ENCODE measurements at places on chromosomes 4 and X.

GRCh38 chr4:143185253-143186107, 763 bp downstream of the USP38 start:
- peak; percentile 3 for DNase-seq

DNA sequence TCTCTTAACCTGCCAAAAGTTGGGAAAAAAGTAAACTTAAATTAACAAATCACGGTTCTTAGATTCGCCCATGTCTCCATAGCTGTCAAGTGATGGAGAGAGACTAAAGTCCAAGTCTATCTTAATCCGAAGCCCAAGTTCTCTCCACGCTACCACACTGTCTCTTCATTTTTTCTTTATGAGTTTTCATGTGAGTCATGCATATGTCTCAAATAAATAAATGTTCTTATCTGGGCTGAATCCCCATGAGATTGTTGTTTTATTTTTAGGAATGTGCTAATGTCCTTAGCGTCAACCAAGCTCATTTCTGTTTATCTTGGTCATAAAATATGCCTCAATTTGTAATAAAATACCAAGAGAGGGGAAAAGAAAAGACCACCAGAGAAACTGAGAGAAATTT, 169.3 kb downstream of the RCHY1 start:
- no peak for DNase-seq

GRCh38 chrX:44733931-44734330, 109.9 kb upstream of the DUSP21 start:
- no peak for DNase-seq

- no peak for DNase-seq
Measured at GRCh38 chr4:77235289-77235854, 78.4 kb downstream of the CCNG2 start.

GRCh38 chrX:18649498-18649951, 22.4 kb downstream of the RS1 start:
- DNase-seq = no peak

- no peak for DNase-seq
Measured at GRCh38 chrX:154477891-154478477, 1.1 kb downstream of the LAGE3 start.

DNA sequence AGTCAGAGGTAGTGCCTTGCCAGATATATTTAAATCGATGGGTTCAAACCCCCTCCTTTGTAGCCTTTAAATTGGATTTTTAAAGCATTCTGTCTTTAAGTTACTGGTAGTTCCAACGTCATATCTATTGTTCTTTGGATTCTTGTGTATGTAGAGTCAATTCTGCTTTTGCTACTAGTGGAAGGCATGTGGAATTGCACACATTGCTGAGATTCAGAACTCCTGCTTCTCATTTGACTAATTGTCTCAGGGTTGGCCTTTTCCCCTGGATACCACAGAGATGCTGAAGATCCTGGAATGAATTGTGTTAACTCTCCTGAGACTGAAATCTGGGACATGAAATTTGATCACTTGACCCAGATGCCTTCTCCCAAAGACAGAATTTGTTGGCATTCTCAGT, 328.3 kb upstream of the RPS6KA3 start:
- DNase-seq = no peak

DNA sequence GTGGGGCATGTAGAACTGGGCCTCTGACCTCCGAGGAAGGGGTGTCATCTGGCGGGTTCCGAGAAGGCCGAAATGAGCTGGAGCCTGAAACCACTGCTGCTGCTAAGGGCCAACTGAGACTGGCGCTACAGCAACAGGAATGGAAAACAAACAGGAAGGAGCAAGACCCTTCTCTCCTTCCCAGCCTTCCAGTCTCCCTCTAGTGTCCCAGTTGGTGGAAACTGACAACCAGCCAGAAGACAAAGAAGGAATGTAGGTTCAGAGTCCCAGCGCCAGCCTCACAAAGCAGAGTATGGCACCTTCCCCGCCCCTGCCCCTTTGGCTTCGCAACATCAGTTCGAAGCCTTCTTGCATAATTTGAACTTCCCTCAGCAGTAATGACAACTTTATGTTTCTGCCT, 24.4 kb upstream of the PDZD4 start:
- DNase-seq = no peak

DNA sequence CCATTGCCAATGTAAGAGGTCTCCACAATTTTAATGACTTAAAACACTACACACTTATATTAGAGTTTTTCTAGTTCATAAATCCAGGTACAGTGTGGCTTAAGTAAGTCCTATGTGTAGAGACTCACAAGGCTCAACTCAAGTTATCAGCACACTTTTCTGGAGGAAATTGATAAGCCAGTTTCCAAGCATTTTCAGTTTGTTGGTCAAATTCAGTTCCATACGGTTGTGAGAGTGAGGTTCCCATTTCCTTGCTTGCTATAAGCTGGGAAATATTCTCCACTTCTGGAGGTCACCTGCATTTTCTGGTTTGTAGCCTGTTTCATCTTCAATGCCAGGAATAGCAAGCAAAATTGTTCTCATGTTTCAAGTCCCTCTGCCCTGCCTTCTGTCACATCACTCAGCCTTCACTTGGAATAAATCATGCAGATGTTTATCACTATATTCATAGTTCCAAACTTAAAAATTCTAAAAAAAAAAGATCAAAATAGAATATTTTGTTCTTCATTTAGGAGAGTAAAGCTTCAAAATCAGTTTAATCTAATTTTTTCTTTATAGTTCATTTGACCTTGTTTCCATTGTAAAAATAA, 1137.5 kb upstream of the INTU start:
- no peak for DNase-seq

GRCh38 chr4:1419708-1420107, 13.5 kb upstream of the NKX1-1 start:
- no peak for DNase-seq

GRCh38 chr4:125231661-125232060, 83.1 kb upstream of the FAT4 start:
- no peak for DNase-seq

DNA sequence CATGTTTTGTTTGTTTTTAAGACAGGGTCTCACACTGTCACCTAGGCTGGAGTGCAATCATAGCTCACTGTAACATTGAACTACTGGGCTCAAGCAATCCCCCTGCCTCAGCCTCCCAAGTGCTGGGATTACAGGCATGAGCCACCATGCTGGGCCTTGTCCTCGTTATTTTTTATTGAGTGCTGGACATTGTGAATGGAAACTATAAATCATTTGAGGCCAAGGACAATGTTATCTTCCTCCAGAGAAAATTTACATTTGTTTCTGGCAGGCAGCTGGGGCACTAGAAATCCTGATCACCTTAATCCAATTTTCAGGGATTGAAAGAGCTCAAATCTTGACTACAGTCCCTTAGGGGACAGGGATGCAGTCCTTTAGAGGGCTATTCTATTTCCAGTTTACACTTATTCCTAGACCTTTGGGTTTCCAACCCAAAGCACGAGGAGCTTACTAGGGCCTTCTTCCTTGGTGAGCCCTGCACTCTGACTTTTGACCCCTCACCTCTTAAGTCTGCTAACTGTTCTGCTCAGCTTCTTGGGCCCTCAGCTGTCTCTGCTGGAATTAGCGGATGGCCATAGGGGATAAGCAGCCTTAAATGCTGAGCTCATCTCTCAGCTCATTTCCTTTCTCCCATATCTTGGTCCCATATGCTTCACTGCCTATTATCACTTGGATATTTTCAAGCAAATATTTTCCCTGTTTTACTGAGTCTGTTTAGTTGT, 23.0 kb upstream of the PDZD4 start:
- no peak for DNase-seq

- no peak for DNase-seq
Measured at GRCh38 chr4:153564630-153565525, 98.7 kb downstream of the TMEM131L start.

- no peak for DNase-seq
Measured at GRCh38 chrX:2848871-2849301, 20.2 kb downstream of the GYG2 start.

- no peak for DNase-seq
Measured at GRCh38 chr4:94127707-94128328, 79.8 kb upstream of the SMARCAD1 start.

- no peak for DNase-seq
Measured at GRCh38 chrX:55119271-55119670, 30.5 kb downstream of the PAGE2 start.

GRCh38 chr4:36824682-36825081, 419.9 kb upstream of the NWD2 start:
- DNase-seq = no peak

DNA sequence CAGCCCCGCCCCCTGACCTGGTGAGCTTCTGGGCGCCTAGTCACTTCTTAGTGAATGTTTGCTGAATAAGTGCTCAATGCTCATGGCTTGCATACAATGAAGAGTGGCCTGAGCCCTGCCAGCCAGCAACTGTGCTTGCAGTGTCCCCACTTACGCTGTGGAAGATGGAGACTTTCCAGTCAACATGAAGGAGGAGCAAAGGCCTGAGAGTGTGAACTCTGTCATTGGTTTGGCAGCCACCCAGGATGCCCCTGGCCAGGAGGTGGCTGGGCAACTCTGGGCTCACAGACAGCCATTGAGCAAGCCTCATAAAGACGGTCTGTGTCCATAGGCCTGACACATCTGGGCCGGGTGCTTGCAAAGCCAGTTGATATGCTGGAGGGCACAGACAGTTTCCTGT, 72.1 kb upstream of the MAMLD1 start:
- no peak for DNase-seq

GRCh38 chr4:79927931-79928330, 145.1 kb downstream of the ANTXR2 start:
- no peak for DNase-seq

- DNase-seq = no peak
Measured at GRCh38 chrX:29824176-29824906, 391.0 kb upstream of the MAGEB2 start.

- DNase-seq = no peak
Measured at GRCh38 chr4:94238160-94238559, 30.5 kb downstream of the SMARCAD1 start.

GRCh38 chrX:20143561-20143960, 1.9 kb upstream of the EIF1AX start:
- no peak for DNase-seq

DNA sequence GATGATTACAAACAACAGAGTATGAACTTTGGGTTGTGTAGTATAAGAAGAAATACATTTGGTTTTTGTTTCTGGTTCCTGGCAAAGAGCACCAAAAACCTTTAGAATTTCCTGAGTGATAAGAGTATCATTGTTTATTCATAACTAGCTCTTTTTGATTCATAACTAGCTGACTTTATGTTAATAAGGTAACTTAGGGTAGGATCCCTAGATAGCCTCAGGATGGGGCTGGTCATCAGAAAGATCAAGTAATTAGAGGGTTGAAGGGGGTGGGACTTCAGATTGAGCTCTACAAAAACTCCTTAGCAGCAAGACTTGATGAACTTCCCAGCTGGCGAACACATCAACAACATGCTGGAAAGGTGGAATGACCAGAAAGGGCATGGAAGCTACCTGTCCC, 166.5 kb downstream of the SCFD2 start:
- DNase-seq = no peak

DNA sequence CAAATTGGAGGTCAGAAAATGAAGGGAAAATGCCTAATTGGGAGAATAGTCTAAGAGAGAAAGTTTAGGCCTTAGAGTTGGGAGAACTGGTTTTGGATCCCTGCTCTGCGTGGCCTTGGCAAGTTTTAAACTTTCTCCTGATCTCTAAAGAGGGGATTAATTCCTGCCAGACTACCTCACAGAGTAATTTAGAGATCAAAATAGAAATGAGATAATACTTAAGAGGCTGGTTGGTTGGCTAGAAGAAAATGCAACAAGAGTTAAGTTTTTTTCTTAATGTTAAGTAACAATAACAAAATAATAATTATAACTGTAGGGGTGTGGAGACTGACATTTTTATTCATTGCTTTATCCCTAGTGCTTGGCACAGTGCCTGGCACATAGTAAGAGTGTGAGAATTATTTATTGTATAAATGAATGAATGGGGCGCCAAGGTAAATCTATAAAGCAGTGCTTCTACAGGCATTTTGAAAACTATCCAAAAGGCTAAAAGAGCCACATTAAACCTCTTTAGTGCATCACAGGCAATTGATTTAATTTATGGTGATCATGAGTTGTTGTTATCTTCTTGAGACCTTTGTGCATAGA, 160.5 kb downstream of the RASL11B start:
- no peak for DNase-seq

GRCh38 chr4:73588613-73589012, 31.6 kb downstream of the RASSF6 start:
- no peak for DNase-seq

- DNase-seq = no peak
Measured at GRCh38 chr4:7828793-7829301, 110.8 kb downstream of the AFAP1 start.

- no peak for DNase-seq
Measured at GRCh38 chrX:53125506-53125905, 31.6 kb downstream of the KANTR start.

GRCh38 chr4:13994016-13994415, 366.5 kb upstream of the BOD1L1 start:
- DNase-seq = no peak

- no peak for DNase-seq
Measured at GRCh38 chr4:74402692-74403456, 37.9 kb downstream of the EREG start.

DNA sequence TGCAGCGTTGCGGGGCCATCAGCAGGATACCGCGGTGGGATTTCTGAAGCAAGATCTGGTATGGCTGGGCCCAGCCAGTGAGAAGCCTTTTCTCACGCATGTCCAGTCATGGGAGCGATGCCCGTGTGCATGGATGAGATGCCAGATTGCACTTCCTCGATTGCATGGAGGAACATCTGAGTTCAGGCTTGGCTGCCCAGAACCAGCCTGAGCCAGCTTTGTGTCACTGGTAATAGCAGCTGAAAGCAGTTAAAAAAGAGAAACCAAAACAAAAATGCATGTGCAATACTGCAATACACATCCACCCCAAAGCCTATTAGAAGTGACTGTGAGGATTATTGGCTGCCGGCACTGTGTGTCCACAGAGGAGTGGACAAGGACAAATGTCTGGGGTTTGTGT, 59.3 kb downstream of the PSAPL1 start:
- DNase-seq = no peak

DNA sequence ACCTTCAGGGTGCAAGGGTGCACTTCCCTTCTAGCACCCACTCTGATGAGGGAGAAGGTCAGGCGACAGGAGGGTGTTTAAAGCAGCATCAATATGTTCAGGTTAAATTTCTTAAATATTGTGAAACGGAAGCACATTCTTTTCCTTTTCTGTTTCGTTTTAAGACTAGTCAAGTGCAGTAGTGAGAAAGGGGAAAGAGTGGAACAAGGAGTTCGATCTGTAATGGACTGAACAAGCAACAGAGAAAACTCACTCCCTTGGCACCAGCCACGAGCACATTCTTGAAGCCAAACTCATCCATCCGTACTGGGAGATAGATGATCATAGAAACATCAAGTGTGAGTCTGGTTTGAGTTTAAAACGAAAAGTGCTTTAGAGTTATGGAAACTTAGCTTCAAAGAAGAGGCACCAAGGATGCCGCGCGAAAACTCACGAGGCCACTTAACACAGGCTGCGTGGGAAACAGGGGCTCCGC, 815 bp downstream of the FAM53A start:
- no peak for DNase-seq

GRCh38 chr4:687971-688853, 739 bp downstream of the SLC49A3 start:
- no peak for DNase-seq

DNA sequence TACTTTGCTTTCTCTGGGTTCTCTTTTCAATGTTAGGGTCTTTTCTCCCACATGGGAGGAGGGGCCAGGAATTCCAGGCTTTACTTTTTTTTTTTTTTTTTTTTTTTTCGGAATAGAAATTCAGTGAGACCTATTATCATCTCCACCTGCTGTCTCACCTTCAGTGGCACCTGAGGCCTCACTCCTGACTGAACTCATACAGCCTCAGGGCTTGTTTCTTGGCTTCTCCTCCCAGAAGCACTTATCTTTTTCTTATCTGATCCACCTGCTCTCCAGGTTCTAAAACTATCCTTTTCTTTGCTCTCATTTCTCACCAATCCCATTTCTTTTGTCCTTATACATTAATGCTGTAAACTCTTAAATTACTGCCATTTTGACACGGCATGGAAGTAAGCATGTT, 117.3 kb upstream of the PPP3CA start:
- no peak for DNase-seq

Data from CD4-positive, alpha-beta T cell treated with Interleukin-6 at 100 ng/mL for 8 hours (primary cell).